ENCODE measurements at places on chromosomes 1 and 21.

DNA sequence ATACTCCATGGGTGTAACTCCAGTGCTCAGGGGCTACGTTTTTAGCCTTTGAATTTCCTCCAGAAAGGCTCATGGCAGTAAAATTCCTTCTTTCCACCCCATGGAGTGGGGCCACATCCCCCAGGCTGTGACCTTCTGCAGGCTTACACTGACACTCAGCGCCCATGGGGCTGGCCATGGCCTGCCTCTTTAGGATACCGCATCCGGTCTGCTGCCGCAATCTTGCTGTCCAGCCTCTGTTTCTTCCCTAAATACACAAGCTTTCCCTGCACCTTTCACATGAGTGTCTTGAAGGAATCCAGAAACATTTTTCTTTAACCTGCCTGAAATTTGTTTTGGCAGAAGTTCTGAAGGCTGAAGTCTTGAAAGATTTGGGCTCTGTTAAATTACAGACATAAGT lies 170.5 kb downstream of the NTMT2 start:
- no peak for DNase-seq

GRCh38 chr1:7893529-7894180 lies 40.8 kb upstream of the UTS2 start:
- DNase-seq, result no peak

DNA sequence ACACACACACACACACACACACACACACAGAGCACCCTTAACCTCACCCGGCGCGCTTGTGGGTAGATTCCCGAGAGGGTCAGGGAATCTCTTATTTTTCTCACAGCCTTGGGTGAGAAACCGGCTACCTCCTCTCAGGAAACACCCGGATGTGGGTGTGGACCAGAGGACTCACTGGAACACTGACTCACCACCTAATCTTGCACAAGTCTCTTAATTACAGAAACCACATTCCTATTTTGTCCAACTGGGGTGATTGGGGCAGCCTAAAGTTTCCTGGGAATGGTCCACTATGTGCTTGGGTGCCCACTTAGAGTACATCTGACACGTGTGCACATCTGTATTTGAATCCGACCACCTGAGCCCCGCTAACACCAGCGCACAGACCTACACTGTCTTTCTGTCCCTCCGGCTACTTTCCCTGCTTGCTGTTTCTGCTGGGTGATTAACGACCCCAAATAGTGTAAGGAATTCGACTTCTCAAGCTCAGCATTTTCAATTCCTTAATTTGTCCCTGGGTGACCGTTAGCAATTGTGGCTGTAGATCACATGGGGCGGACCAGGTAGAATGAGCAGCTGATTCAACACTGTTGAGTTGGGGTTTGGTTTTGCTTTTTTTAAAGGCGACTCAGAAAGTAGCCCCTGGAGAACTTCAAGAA lies 14.0 kb upstream of the TBX15 start:
- no peak for DNase-seq

- DNase-seq, result no peak
Measured at GRCh38 chr1:158155673-158156072, 25.0 kb upstream of the CD1D start.

DNA sequence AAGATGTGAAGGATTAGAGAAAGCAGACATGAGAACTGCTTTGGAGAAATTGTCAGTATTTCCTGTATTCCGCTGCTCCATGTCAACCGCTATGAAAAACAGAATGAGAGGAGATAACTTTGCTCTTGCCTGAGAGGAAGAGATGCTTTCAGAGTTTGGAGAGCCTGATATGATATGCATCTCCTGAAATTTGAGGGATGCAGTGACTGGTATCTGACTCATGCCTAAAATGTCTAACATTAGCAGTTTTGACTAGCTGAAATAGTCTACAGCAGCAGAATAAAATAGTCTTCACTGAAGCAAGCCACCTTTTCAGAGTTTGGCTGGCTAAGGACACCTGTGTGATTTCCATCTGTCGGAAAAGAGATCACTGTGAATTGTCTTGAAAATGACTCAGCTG lies 165.8 kb upstream of the LRRC7 start:
- DNase-seq, result no peak

DNA sequence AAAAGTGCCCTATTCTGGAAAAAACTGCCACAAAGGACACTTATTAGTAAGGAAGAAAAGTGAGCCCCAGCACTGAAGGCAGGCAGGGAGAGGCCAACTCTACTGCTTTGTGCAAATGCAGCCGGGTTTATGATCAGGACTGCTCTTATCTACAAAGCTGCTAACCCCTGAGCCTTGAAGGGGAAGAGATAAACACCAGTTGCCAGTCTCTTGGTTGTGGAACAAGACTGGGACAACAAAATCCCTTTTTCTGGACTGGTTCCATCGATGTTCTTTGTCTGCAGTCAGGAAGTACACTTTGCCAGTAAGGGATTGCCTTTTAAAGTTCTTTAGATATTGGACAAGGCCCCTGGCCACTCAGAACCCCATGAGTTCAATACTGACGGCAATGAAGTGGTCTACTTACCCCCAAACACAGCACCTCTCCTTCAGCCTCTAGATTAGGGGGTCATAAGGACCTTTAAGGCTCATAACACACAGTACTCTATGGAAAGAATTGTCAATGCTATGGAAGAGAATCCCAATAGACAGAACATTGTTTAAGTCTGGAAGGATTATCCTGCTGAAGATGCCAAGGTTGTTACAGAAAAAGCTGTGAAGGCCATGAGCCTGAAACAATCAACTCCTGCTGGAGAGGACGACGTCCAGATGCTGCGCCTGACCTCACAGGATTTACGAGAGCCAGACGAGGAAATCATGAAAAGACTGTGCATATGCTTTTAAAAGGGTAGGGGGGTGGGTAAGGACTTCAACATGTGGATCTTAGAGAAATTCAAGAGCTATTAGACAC lies 43.6 kb downstream of the GNB1 start:
- DNase-seq, result no peak

DNA sequence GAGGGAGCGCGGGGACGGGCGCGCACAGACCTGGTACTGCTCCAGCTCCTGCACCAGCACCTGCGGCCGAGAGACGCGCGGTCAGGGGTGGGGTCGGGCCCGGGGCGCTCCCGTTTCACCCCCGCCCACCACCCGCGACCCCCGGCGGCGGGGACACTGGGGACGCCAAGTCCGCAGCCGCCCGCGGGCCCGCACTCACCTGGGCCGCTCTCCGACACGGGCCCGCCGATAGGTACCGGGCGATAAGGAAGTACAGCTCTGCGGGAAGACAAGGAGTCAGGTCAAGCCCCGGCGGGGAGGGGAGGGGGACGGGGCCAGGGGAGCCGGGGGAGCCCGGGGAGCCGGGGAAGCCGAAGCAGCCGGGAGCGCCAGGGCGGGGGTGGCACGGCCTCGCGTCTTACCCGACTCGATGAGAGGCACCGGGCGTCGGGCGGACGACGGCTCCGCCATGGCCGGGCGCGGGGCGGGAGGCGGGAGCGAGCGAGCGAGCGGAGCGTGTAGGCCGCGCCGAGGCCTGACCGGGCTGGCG lies 326 bp downstream of the BRWD1 start:
- no peak for DNase-seq

- peak; percentile 68 for DNase-seq
Measured at GRCh38 chr1:244047621-244048255, 3.3 kb upstream of the ZBTB18 start.

GRCh38 chr1:76857138-76857537 lies 10.1 kb upstream of the ST6GALNAC5 start:
- DNase-seq, result no peak

GRCh38 chr1:216902669-216903381 lies 179.6 kb upstream of the ESRRG start:
- DNase-seq, result no peak

GRCh38 chr1:201640624-201641023 lies 101.7 kb downstream of the NAV1 start:
- no peak for DNase-seq

DNA sequence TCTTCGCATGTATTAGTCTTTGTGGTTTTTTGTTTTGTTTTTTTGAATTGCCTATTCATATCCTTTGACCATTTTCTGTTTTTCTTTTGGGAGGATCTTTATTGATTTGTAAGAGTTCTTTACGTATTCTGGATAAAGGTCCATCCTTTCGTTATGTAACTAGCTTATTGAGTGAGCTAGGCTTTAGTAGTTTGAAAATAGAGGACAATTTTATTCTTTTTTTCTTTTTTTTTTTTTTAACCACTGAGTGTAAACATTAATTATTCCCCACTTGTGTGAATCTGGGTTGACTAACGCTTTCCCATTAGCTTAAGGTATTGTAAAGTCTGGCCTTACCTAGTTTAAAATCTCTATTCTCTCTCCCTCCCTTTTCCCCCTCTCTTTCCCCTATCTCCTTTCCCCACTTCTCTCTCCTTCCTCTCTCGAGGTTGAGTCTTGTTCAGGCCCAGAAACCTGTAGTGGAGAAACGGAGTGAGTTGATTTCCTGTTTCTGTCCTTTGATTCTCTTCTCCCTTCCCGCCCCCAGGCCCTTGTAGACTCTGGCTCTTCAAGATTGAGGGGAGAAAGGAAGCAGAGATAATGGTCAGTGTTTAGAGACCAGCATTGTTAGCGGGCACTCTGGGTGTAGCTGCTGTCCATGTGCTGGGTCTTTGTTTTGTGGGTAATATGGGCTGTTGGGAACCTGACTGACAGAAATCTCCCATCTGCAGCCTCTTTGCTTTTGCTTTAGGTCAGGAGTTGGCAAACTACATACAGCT lies 1.5 kb downstream of the MORC3 start:
- peak; percentile 17 for DNase-seq

DNA sequence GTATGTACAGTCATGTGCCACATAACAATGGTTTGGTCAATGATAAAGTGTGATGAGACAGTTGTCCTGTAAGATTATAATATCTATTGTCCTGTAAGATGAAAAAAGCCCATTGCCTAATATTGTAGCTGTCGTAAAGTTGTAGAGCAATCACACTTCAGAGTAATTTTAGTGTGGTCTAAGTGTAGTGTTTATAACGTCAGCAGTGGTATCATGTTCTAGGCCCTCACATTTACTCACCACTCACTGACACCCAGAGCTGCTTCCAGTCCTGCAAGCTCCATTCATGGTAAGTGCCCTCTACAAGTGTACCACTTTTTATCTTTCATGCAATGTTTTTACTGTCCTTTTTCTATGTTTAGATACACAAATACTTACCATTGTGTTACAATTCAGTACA lies 259.9 kb upstream of the RAB4A start:
- no peak for DNase-seq

GRCh38 chr1:172902861-172903381 lies 147.8 kb downstream of the TNFSF18 start:
- no peak for DNase-seq
